ENCODE measurements at places on chromosomes 11 and 22.

- DNase-seq = no peak
Observed at GRCh38 chr11:73078631-73079030, 63.5 kb downstream of the FCHSD2 start.

- DNase-seq = no peak
Observed at GRCh38 chr11:69137151-69137844, 18.4 kb upstream of the SMIM38 start.

DNA sequence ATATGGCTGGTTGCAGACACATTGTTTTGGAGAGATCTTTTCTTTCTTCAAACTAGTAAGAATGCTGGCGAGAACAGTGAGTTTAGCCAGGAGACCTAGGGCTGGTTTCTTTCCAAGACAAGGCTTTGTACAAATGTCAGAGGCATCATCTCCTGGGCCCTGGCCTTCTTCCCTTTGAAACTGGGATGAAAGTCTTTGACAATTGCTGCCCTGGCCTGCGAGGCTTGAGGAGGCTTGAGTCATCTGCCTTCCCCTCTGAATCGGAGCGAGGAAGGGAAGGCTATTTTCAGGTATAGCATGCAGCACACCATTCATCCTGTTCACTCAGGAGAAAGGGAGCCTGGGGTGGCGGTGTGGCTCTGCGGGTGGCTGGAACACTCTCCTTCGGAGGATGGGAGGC, 21.5 kb upstream of the PARVG start:
- DNase-seq = no peak

GRCh38 chr11:128925250-128925600, 17.4 kb downstream of the TP53AIP1 start:
- peak; percentile 44 for DNase-seq

DNA sequence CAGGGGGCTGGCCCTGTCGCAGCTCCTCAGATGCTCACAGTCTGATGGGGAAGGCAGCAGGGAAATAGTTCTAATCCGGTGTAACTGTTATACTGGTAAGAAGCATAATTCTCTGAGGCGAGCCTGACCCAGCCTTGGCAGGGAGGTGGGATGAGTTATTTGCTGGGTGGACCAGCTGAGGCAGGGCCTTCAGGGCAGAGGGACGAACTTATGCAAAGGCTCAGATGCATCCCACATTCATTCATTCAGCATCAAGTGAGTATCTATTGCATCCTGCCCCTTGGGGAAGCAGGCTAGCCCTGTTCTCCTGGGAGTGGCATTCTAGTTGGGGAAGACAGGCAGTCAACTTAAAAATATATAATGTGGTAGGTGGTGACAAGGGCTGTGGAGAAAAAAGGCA, 13.6 kb upstream of the SREBF2 start:
- no peak for DNase-seq

GRCh38 chr11:103628121-103628520, 408.3 kb upstream of the DDI1 start:
- DNase-seq = no peak

- no peak for DNase-seq
Observed at GRCh38 chr11:115202074-115202473, 302.1 kb downstream of the CADM1 start.

DNA sequence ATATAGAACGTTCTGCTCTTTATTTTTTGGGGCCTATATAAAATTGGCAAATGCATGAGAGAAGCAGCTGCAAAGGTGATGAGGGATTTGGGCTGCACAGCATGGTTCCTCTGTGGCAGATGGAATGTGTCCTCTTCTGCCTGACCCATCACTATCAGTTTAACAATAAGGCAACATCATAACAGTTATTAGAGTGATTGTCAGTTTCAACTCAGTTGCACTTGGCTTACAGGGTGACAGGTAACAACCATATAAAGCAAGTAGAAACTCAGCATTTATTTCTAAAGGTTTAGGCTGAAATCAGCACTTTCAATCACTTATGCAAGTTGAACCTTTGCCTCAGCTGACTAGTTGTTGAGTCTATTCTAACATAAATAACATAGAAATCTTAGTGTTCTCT, 935.4 kb upstream of the CHORDC1 start:
- DNase-seq = no peak

GRCh38 chr22:48309115-48309705, 1518.5 kb downstream of the BRD1 start:
- no peak for DNase-seq

GRCh38 chr11:35815556-35816315, 128.1 kb upstream of the LDLRAD3 start:
- DNase-seq = no peak

DNA sequence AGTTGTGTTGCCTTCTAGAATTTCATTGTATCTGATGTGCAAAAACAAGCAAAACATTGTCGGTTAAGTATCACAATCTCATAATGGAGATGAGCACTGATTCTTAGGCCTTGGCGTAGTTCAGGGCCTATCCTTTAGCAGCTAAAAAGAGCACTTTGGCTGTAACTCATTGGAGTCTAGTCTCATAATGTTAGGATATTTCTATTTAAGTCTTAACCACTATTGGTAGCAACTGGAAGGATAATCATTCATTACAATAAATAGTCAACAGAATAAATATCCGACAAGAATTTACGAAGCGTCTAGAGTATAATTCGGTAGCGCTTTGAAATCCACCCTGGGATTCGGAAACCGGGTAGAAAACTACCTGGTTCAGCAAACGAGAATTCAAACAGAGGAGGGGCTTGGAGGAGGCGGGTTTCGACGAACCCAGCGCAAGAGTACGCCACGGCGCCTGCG, 461 bp upstream of the EED start:
- no peak for DNase-seq

DNA sequence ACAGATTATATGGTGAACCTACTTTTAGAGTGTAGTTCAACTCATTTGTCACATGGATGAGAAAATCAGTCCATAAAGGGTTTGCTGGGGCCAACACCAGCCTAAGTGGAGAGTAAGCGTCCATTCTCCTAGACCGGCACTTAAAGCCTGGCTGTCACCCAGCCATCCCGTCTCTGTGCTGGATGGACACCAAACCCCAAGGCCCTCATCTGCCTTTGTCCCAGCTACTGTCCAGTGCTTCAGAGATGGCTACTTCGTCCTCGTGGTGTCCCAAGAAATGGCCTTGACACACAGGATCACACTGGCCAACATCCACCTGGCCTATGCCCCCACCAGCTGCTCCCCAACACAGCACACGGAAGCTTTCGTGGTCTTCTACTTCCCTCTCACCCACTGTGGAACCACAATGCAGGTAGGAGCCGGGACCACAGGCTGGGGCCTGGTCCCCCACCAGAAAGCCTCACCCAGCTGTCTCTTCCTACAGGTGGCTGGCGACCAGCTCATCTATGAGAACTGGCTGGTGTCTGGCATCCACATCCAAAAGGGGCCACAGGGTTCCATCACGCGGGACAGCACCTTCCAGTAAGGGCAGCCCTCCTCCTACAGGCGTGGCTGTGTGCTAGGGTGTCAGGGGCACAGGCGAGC, 3.5 kb downstream of the ZP1 start:
- DNase-seq = no peak

DNA sequence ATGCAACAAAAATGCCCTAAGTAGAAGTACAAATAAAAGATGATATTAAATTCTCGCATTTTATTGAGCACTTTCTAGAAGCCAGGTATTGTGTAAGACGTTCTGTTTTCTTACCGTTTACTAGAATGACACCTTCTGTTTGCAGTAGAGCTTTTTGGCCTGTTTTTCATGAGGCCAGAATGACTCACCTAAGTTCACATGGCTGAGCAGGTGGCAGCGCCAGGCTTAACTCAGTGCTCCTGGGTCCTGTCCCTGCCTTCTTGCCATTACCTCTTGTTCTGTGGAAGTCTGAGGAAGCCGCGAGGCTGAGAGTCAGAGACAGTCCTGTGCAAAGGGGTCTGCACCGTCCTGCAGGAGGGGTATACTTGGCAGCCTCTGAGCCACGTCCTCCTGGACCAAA, 113.8 kb downstream of the ATXN10 start:
- no peak for DNase-seq

DNA sequence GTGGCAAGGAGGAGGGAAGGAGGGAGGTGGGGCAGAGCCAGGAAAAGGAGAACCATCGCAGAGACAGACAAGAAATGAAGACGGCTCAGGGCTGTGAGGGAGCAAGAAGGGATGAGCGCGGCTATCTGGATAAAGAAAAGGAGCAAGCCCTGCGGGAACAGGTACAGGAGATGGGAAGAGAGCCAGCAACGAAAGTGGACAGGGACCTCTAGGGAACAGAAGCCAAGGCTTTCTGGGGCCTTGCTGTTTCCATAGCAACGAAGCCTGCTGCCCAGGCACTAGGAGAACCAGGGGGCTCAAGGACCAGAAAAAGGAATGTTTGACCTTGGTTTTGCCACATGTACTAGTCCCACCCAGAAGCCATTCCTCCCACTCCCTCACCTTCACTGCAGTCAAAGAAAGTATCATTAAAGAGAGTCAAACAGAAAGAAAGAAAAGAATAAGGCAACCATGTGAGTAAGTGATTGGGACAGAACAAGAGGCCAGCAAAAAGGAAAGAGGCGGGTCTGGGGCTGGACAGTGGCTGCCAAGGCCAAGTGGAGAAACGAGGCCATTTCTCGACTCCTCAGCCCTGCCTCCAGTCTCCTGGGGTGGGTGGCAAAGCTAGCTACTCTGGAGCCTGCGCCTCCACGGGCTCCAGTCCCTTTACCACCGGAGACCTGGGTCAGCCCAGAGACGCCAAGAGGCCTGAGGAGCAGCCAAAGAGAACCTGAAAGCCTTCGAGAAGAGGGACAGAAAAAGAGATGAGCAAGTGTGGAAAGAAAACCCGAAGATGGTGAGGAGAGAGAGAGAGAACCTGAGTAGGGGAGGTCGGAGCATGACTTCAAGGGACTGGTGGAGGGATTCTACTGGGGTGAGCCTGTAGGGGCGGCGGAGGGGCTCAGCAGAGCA, 35.1 kb downstream of the NRXN2 start:
- no peak for DNase-seq

DNA sequence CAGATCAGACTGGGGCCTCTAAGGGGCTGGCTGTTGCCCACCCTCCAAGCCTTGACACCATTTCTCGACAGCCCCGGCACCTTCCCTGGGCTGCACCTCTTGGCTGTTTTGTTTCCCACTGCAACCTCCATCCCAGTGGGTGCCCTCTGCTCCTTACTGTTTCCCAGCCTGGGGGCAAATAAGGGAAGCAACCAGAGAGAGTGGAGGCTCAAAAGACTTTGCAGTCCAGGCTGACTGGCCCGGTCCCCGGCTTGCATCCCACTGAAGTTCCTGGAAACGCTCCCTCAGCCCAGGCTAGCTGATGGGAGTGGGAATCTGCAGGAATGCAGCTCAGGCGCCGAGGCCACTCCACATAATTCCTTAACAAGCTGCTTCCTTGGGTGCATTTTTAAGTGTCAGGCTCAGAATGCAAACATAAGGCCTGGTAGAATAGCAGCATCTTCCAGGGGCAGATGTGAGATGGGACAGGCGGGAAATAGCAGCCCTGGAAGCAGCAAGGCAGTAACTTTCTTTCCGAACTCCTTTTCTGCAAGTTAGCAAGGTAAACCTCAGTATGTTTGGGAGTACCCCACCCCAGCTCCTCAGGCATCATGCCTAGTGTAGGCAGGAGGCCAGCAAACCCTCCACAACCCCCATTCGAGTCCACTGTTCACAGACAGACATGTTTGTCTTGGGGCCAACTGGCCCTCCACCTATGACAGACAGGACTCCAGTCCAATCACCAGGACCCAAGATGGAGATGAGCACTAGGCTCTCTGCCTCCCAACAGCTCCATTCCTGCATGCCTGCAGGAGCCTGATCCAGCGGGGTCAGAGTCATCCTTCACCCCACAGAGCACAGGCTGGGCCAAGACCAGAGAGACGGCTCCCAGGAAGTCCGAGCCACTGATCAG, 39.3 kb downstream of the RPL27A start:
- DNase-seq = peak; percentile 34

GRCh38 chr11:74579577-74580270, 12.7 kb upstream of the POLD3 start:
- DNase-seq = no peak

GRCh38 chr11:109298865-109299264, 123.1 kb upstream of the C11orf87 start:
- DNase-seq = no peak

DNA sequence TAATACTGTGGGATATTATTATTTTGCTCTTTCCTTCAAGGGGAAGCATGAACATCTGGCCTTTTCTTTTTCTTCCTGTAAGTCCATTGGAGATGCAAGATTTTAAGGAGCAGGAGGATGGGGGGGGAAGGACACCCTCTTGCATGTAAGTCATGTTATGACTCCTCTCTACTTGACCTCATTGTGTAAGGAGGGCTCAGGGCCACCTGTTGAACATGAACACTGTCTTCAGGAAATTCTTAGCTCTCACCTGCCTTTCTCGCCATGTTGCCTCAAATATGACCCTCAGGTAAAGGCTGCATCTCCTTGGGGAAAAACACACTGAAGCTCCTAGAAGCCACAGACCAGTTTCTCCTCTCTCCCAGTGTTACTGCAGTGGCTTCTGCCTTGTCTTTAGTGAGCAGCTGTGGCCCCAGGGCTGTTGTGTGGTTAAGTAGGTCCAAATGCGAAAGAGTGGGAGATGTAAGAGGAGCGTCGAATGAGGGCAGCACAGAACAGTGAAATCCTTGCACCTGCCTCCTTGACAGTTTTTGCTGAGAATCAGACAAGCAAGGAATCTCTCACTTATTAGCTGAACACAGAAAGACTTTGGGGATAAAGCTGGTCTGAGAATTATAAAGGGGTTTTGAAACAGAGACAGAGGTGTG, 1.3 kb upstream of the RAG1 start:
- DNase-seq = peak; percentile 22

DNA sequence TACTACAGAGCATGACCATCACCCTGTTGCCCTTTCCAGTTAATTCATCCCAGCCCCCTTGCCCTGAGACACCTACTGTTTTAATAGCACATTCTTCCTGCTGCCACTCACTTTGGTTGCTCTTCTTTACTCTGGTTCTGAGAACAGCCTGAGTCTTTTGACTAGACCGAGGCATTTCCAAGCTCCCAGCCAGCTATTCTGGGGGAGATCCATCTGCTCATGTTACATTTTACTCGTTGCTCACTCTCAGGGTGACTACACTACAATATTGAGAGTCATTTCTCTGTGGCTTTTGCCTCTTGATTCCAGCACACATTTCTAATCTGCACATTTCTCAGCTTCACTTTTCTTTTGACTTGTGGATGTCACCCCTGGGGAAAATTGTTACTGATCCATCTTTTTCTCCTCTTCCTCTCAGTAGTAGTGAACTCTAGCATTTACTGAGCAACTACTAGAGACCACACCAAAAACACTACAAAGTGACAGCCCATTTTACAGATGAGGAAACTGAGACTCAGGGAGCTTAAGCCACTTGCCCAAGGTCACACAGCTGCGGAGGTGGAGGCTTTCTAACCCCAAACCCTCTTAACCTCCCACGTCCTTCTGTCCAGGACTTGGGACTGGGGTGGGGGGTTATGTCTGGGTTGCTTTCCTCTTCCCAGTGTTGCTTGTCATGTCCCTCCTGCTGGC, 117.8 kb downstream of the C11orf91 start:
- DNase-seq = no peak

DNA sequence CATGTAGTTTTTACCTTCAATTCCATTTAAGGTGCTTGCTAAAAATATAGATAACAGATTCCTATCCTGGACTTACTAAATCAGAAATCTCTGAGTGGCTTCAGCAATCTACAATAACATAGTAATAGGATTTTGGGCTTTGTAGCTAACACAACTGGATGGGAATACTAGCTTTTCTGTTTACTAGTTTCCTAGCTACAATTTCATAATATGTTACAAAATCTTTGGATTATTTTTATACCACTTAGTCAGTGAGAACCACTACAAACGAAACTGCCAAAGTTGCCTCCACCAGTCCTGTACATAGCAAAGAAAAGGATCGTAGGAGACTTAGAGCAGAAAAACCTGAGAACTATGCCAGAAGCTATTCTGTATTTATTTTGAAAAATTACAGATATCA, 87.7 kb upstream of the ANO3 start:
- DNase-seq = no peak

GRCh38 chr22:27196606-27197005, 539.2 kb downstream of the MIAT start:
- no peak for DNase-seq

All from NCI-H526 (cell line).